ENCODE measurements at places on chromosomes 2 and 18.

- DNase-seq, result no peak
Observed at GRCh38 chr2:73640511-73640911, 1.7 kb downstream of the NAT8 start.

DNA sequence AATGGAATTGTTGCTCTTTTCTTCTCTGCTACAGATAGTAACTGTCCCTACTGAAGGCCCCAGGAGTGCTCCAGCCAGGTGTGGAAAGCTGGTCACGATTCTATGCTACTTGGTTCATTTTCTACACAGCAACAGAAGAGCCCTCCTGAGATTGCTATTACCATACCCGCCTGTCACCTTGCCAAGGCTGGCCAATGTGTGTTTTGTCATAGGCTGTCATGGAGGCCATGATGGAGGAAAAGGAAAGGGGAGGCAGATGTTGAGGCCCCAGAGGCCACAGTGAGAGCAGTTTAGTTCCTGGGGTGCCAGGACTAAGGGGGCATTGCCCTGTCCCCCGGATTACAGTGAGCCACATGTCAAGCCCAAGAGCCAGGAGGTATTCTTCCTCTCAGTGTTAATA is 952 bp downstream of the ELMOD3 start:
- DNase-seq, result no peak

DNA sequence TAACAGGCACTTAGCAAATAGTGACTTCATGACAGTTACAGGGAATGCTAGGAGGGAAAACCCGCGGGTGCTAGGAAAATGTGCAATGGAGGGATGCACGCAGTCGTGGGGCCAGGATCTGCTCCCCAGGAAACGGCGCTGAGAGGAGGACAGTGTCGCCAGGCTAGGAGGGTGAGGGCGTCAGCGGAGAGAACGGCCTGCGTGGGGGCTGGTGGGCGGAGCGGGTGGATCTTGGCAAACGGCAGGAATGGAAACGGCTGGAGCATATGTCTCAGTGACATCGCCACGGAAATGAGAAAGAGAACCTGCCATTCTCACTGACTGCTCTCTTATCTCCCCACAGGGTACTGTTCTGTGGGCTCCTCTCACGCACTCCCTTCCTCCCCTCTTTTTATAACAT is 478.5 kb upstream of the ID2 start:
- DNase-seq, result no peak

DNA sequence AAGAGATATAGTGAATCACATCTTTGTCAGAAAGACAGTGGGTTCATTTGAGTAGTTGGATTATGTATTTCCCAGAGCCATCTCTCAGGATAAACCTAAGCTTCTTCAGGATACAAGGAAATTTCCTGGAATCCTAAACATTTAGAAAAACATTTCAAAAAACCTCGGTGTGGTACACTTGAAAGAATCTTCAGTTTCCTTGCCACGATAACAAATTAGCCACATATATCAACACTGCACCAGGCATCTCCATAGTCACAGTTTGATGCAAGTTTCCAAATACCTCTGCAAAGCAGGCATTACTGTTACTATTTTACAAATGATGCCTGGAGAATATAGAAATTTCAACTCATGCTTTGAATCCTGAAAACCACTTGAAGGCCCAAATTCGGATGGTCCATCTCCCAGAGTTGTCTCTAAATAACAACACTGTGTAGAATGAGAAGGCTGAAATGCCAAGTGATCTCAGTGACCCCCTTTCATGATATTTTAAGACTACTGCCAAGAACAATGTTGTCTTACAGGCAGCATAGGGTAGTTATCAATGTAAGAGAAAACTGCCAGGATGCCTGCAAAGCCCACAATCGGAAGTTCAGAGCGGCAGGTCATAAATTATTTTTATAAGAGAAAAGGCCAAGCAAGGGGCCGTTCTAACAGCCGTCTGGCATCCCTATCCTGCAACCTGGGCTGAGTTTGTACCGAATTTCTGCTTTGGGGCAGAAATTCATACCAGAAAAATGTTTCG is 307.9 kb downstream of the TXNL1 start:
- no peak for DNase-seq

DNA sequence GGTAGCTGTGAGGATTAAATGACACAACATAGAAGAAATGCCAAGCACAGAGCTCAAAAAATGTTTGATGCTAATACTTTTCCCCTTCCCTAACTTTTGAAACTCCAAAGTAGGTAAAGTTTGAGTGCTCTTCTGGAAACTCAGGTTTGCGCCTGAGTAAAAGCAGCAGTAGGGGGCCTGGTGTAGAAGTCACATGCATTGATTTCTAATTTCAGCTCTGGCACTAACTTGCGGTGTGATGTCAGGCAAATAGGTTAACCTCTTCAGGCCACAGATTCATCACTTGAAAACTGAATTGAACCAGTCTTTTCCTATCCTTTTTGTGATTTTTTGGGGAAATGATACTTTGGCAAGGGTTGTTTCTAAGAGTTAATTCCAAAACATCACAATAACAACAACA is 27.2 kb downstream of the LHCGR start:
- DNase-seq, result no peak

DNA sequence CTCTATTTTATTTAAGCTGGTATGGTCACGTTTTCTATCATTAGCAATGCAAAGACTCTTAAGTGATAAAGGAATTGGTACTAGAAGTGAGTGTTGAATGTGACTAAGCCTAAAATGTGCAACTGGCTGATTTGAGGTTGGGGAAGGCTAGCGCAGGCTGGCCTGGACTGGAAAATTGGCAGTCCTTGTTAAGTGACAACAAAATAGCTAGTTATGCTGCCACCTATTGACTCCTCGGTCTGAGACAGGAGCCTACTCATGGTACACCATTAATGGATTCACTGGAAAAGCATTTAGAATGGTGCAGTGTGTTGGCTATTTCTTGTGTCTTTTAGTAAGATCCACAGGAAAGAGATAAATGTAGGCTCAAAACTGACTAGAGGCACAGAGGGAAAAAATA is 5.7 kb upstream of the WIPF1 start:
- DNase-seq, result no peak

GRCh38 chr18:10289951-10290637 is 164.3 kb upstream of the APCDD1 start:
- no peak for DNase-seq
